ENCODE measurements at places on chromosomes 4 and X.

- DNase-seq: no peak
Observed at GRCh38 chrX:153351981-153352380, 18.0 kb downstream of the ZNF275 start.

- no peak for DNase-seq
Observed at GRCh38 chr4:153788413-153789276, at the start of gene SFRP2. Gene SFRP2 (minus strand): TSS chr4:153789083. CDS start chr4:153788835, 248 bp downstream.

GRCh38 chrX:34813618-34814017 lies 129.0 kb upstream of the FAM47B start:
- no peak for DNase-seq

DNA sequence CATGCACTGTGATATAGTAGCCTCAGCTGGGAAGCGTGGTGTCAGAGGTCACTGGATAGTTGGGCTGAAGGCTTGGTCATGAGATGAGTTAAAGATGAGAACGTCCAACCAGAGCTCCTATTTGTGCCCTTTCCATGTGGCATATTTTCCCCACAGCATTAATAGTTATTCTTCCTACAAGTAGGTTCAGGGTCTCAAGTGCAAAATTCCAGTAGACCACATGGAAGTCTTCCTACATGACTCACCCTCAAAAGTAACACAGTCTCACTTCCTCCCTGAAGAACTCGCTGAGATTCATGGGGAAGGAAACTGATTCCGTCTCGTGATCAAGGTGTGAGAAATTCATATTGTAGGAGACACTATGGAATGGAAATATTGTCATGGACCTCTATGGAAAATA lies 1212.5 kb upstream of the PRKX start:
- no peak for DNase-seq

- no peak for DNase-seq
Observed at GRCh38 chr4:8516996-8517550, 63.1 kb upstream of the GPR78 start.

DNA sequence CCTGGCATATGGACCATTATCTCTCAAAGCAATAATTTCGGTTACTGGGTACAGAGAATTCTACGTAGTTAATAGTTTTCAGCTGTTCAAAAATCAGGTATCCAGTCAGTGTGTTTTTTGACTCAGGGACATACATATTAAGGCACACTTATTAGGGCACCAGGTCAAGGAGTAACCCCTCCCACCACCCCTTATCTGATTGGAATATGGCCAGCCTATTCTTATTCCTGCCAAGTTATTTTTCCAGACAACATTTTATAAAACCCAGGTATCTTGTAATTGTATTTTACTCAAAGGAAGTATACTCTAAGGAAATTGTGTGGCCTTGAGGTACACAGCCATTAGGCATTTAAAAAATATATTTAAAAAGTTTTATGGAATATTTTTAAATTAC lies 4.3 kb downstream of the ZFX start:
- no peak for DNase-seq

DNA sequence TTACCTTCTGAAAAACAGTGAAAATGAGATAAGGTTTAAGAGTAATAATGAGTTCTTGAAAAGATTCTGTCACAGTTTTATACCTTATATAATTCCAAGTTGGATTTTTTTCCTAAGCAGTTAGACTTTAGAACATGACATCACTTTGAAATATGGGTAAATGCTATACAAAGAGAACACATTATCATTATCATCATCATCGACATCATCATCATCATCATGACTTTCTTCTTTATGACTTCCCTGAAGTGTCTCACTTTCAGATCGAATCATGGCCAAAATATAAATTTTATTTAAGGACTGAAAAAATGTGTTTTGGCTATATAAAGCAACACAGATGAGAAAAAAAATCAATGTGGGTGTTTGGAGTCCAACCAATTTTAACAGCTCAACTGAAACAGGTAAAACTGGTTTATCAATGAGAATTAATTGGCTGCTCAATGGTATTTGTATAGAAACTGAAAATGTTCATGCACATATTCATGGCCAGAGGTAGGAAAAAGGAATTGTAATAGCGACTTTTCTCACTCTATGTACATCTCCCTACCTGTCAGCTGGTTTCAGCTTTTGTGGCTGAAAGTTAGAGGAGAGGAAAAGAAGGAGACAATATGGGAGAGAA lies 243.1 kb upstream of the GPC4 start:
- no peak for DNase-seq

DNA sequence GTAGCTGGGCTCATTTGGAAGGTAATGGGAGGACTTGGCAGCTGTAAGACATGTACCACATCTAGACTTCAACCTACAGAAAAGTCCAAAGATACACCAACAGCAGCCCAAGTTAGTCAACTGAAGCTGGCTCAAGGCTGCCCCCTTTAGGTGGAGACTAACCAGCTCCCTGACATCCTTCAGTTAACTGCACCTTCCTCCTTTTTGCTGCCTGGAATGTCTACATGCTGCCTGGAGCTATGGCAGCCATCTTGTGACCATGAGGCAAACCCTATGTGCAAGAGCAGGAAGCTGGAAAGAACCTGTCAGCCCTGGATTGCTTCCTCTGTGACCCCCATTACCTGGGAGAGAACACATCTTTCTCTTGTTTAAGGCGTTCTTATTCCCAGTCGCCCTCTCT lies 25.8 kb downstream of the ARSD start:
- DNase-seq: no peak

DNA sequence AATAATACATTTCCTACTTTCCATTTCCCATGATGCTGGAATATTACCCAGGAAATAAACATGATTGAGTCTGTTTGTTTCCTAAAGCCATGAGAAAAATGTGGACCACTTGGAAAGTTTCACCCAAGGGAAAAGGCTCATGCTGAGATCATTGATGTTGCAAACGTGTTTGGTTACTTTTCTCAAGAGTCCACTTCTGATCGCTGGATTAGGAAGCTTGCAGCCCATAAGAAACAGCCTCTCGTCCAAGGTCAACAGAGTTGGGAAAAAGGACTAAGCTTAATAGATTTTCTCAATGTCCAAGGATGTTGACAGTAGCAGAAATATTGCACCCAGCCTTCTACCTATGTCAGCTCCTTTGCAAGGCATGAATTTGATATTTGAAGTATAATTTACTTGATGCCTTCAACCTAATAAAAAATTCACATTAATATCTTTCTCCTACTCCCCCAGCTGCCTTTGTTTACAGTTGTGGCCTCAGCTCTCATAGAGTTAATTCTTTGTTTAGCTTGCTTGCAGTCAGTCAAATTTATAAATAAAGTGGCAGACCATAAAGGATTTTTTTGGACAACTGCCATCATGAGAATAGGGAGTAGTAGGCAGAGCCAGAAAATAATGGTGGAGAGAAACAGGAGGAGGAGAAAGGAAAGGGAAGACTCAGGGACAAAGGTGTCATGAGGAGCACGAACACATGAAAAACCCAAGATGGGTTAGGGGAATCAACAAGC lies 65.6 kb upstream of the BLTP1 start:
- no peak for DNase-seq

- DNase-seq: peak; percentile 47
Observed at GRCh38 chrX:46796574-46797191, 37.8 kb upstream of the SLC9A7 start.

- no peak for DNase-seq
Observed at GRCh38 chrX:107716118-107716684, 59.4 kb downstream of the TSC22D3 start.

GRCh38 chr4:101439926-101440325 lies 92.6 kb upstream of the PPP3CA start:
- DNase-seq: no peak

- DNase-seq: no peak
Observed at GRCh38 chr4:170214101-170214500, 124.3 kb upstream of the AADAT start.

- no peak for DNase-seq
Observed at GRCh38 chr4:121799208-121799823, 1.8 kb upstream of the EXOSC9 start.

GRCh38 chrX:22033818-22034217 lies 1.7 kb downstream of the PHEX start:
- no peak for DNase-seq

DNA sequence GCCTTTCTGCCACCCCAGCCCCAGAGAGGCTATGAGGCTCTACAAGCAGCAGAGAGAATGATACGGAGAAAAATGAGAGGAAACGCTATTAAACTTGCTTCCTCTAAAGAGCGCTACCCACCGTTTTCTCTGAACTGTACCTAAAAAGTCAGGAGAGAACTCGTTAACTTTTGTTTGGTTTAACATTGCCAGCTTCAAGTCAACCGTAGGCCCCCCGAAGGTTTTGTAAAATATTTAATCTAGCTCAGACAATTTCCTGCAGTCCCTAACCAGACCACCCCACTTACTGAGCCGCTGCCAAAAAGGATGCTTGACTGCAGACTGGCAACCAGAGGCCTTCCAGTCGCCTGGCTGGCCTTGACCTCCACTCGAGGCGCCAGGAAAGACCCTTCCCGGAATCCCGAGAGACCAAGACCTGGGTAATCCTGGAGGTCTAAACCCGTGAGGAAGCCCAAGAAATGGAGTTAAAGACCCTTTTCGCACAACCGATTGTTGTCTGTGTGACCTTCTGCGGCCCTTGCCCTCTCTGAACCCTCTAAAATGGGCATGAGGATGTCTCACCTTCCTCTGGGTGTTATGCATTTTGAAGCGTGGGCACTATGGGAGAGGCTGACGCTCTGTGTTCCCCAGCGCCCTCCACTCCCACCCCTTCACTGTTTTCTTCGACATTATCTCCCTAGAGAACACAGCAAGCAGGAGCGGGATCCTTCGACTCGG lies 86.3 kb downstream of the BCOR start:
- no peak for DNase-seq

GRCh38 chr4:169115144-169115896 lies 105.3 kb upstream of the CBR4 start:
- DNase-seq: no peak

DNA sequence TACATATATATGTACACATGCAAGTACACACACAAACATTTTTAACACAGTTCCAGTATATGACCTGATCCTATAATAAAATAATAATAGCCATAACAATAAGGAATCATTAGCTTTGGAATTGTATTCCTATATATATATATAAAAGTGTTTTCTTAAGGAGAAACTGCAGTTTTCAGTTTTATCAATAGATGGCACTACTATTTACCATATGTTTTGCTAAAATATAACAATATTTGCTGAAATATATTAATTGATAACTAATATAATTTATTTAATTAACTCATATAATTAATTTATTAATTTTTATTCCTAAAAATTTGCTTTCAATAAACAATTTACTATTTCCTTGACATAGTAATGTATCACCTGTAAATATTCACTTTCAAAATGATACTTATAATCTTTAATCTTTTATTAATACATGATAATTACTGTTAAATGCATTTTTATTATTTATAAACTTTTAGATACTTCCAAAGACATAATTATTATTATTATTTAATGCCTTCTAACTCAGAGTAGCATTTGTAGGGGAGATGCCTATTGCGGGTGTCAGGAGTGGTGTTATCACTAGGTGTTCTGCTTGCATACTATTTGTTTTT lies 599.5 kb downstream of the FSTL5 start:
- DNase-seq: no peak

DNA sequence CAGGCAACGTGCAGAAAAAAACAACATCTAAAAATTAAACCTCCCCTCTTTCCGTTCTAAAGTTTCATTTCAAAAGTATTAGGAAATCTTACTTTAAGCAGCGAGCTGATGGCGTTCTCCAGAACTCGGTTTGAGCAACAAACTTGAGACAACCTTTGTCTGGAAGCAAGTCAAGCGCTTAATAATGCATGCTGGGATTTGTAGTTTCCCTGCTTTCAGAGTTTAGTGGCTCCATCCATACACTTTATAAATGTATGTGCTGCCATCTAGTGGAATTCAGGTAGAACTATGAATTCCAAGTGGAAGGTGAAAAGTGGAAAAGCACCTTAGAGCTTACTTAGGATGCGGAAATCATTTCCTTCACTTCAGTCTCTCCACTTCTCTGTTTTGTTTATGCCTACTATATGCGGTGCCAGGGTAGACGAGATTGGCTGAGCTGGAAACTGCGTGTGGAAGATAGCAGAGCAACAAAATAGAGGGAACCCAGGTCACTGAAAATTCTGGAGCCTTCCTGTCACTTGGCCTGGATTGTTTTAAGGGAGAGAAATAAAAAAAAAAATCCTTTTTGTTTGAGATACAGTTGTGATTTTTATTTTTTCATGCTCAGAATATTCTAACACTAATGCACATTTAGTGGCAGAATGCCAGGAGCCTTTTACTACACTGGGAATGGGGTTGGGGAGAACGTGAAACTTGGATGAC lies at the start of gene BDH2:
Gene BDH2 (minus strand): TSS at position 144 of the 702 bp plus-strand sequence. CDS start 3,580 bp downstream, outside the sequence.
- peak; percentile 33 for DNase-seq

- DNase-seq: no peak
Observed at GRCh38 chrX:21911481-21911880, 29.0 kb upstream of the SMS start.

DNA sequence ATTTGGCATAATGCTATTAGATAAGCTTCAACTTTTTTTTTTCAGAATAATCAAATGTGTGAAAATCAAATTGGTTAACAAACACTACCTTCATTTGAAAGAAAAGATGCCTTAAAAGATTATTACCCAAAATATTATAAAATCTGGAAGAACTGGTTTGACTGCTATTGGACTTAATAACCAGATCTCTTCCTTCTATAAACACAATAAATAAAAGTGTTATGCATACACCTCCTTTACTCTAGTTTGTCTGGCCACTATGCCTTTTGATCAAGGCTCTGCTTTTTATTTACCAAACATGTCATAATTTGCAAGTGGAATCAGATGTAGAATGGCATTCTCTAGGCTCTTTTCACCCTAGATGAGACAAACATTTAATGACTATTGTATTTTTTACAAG lies 897.3 kb upstream of the EPHA5 start:
- no peak for DNase-seq
